Nephron progenitor cell (in vitro differentiated cells): ENCODE measurements at places on chromosomes 4 and X.

DNA sequence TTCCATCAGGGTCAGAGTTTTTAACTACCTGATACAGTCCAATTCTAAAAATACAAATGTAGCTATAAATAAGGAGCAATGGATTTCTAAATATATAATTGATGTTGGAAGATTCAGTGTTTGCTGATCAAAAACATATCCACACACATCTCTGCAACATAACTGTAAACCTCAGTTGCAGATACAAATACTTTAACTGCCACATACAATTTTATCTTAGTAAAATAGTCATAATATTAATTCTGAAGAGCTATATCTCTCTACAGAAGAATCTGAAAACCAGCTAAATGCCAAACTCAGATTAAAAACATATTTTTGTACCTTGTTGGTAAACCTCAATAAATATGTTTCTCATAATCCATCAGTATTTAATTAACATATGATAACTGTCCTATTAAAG is 674.3 kb upstream of the INTU start:
- DNase-seq, result no peak

- DNase-seq, result no peak
Measured at GRCh38 chr4:3286335-3287175, 6.3 kb upstream of the RGS12 start.

DNA sequence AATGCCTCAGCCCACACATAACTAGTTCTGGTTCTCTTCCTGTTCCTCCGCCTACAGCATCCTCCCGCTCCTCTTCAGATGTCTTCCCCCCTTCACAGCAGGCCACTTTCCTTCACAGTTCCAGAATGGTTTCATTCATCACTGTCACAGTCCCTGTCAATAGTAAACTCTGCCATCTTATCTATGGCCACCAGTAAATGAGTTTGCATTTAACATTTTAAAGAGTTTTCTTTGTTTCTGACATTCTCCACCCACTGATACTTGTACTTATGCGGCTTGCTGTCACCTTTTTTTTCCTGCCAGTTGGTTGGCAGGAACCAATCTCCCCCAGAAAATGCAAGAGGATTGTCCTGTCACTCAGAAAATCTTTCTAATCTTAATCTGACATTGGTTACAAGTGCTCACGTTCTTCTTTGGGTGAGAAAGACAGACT is 114.1 kb downstream of the GLUD2 start:
- DNase-seq, result no peak

DNA sequence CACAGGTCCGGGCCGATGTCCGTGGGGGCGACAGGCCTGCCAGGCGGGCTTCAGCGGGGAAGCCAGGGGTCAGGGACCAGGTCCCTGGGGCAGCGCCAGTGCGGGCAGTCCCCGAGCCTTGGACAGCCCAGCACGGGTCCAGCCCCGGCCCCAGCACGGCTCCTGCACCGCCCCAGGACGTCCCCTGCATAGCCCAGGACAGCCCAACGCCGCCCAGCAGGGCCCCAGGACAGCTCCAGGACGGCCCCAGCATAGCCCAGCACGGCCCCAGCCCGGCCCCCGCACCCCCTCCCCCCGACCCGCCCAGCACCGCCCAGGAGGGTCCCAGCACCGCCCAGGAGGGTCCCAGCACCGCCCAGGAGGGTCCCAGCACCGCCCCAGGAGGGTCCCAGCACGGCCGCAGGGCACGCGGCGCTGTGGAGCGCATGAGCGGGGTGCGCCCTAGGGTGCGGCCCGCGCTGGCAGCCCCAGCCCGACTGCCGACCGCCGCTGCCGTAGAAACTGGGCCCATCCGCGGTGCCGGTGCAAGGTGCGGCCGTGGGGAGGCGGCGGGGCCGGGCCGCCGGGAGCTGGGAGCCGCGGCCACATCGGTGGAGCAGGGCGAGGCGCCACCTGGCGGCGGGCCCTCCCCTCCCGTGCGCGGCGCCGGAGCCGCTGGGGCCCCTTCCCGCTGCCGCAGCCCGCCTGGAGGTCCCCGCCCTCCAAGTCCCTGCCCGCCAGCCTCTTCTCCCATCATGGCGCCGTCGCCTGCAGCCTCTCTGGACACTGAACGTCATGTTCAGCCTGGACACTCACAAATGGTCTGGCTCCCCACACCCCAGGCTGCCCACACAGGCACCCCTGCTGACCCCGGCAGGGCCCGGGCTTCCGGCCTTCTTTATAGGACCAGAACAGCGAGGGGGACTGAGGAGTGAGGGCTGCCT is 106.8 kb upstream of the NKX1-1 start:
- DNase-seq, result peak; percentile 82

GRCh38 chrX:28581522-28581921 is 5.7 kb upstream of the IL1RAPL1 start:
- DNase-seq, result no peak
